ENCODE measurements at places on chromosomes 7 and 10.

DNA sequence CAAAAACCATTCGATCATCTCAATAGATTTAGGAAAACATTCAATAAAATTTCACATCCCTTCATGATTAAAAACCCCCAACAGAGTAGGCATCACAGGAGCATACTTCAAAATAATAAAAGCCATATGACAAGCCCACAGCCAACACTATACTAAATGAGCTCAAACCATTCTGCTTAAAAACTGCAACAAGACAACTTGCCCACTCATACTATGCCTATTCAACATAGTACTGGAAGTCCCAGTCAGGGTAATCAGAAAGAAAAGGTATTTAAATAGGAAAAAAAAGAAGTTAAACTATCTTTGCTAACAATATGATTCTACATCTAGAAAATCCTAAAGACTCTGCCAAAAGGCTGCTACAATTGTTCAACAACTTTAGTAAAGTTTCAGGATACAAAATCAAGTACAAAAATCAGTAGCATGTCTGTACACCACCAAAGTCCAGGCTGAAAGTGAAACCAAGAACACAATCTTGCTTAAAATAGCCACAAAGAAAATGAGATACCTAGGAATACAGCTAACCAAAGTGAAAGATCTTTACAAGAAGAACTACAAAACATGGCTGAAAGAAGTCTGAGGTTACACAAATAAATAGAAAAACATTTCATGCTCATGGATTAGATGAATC, 882.6 kb downstream of the GRM8 start:
- DNase-seq: no peak

DNA sequence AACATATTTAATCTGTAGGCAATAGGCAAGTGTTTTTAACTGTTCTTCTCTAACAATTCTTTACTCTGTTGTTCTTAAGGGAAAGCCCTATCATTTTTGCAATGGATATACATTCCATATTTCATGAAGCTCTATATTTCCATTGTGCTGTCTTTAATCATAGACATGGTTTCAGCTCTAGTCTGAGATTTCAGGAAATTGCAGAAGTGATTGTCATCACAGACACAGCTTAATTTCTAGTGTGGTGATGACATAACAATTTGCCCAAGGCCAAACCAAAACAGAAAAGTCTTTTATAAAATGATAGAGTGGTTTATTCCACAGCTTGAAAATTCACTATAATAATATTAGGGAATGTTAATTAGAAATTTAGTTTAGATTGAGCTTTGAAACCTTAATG, 494.1 kb upstream of the SEMA3A start:
- DNase-seq: no peak

- no peak for DNase-seq
Observed at GRCh38 chr10:21159669-21160068, 262.6 kb upstream of the NEBL start.

DNA sequence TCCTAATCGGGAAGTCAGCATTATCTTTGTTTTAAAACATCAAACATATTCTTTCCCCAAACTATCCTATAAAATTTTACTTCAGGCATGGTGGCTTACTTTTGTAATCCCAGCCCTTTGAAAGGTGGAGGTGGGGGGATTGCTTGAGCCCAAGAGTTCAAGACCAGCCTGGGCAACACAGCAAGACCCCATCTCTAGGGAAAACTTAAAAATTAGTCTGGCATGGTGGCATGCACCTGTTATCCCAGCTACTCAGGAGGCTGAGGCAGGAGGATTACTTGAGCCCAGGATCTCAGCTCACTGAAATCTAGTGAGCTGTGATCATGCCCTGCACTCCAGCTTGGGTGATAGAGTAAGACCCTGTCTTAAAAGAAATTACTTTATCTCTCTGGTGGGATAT, 4.9 kb downstream of the CLDN12 start:
- no peak for DNase-seq

GRCh38 chr7:126535176-126535575, 717.6 kb downstream of the GRM8 start:
- no peak for DNase-seq

GRCh38 chr10:99983280-99983988, 26.3 kb downstream of the DNMBP start:
- DNase-seq: no peak

DNA sequence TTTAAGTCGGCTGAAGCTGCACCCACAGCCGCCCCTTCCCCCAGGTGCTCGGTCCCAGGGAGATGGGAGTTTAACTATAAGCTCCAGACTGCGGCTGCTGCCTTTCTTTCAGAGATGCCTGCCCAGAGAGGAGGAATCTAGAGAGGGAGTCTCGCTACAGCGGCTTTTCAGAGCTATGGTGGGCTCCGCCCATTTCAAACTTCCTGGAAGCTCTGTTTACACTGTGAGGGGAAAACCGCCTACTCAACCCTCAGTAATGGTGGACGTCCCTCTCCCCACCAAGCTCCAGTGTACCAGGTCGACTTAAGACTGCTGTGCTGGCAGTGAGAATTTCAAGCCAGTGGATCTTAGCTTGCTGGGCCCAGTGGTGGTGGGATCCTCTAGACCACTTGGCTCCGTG, 135.4 kb downstream of the CXCL12 start:
- no peak for DNase-seq

- no peak for DNase-seq
Observed at GRCh38 chr7:112104120-112104519, 102.1 kb downstream of the DOCK4 start.

DNA sequence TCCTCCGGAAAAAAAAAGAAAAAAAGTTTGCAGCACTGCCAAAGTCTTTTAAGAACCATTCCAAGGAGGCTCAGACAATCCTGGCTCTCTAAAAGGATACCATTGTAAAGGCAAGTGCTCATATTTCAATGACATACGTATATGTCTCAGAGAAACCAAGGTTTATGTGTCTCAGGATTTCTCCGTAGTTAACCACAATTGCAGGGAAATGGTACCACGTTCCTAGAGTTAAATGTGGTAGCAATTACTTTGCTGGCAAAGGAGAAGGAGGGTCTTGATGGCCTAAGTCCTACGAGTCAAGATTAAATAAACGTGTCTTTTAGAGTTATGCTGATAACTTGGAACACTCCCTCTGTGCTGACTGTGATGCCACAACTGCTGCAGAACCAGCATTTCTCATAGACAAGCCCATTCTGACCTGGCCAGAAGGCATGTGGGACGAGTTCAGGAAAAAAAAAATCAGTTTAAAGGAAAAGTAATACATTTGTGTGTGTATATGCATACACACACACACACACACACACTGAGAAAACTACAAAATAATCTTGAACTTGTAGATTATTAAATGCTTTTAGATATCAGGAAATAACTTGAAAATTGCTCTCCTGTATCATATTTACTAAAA, 245.9 kb downstream of the FGFR2 start:
- no peak for DNase-seq

Measured in CD4-positive, alpha-beta T cell treated with Interleukin-4 for 1 hour (primary cell).